Suprapubic skin (tissue), 4 donors: ENCODE measurements at places on chromosomes 11 and 22. TPM values are rescaled to one million over a fixed set of nuclear protein-coding genes. Genes with fewer than 3 reads are reported as not detected.

The ALDH3B2 gene
- 90.0 TPM for total RNA-seq

The OR51I1 gene
- total RNA-seq = not detected

The P4HA3 gene
- not detected for total RNA-seq

The C11orf65 gene
- 0.52 TPM for total RNA-seq

The HEPN1 gene
- not detected for total RNA-seq

The LRRN4CL gene
- total RNA-seq = 7.6 TPM

The PHF5A gene
- total RNA-seq = 31.1 TPM

The MMP27 gene
- not detected for total RNA-seq

The SAA4 gene
- total RNA-seq = 5.1 TPM

The SCT gene
- total RNA-seq = not detected

The ALX4 gene
- 1.1 TPM for total RNA-seq

The CPSF7 gene
- 76.2 TPM for total RNA-seq

The MUC5AC gene
- not detected for total RNA-seq

The GSTT2 gene
- total RNA-seq = not detected

The KCNJ1 gene
- not detected for total RNA-seq

The TUBA8 gene
- 1.7 TPM for total RNA-seq

The MS4A3 gene
- not detected for total RNA-seq

The SPDYC gene
- not detected for total RNA-seq

The C1QTNF6 gene
- 3.4 TPM for total RNA-seq

The SULT4A1 gene
- 0.47 TPM for total RNA-seq

The SCO2 gene
- 4.7 TPM for total RNA-seq

The SFI1 gene
- total RNA-seq = 128 TPM

The DGCR2 gene
- 172 TPM for total RNA-seq

The KRTAP5-10 gene
- 5.9 TPM for total RNA-seq
